NCI-H526 treated with DMSO at 0.1 percent for 48 hours (cell line): ENCODE measurements at places on chromosomes 2 and 18.

- DNase-seq: no peak
These were observed 3.6 kb downstream of the LGALSL start for GRCh38 chr2:64457524-64457923.

DNA sequence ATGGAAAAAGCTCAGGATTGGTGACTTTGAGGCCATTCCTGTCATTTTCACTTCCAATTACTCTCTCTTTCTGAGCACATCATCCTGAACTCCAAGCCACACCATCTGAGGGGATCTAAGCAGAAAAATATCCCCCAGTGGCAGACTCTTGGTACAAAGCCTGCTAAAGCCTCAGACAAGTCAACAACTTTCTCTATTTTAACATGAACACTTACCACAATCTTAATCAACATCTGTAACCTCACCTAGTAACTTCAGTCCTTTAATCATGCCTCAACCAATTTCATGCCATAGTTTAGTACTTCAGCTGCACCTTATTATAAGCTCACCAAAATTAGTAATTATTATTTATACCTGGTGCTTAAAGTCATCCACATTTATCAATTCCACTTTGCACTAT is 128.9 kb downstream of the DTNB start:
- DNase-seq: no peak

- DNase-seq: no peak
These were observed 11.5 kb upstream of the SLC35F5 start for GRCh38 chr2:113767811-113768460.

GRCh38 chr2:36633470-36634092 is 35.6 kb upstream of the FEZ2 start:
- no peak for DNase-seq

DNA sequence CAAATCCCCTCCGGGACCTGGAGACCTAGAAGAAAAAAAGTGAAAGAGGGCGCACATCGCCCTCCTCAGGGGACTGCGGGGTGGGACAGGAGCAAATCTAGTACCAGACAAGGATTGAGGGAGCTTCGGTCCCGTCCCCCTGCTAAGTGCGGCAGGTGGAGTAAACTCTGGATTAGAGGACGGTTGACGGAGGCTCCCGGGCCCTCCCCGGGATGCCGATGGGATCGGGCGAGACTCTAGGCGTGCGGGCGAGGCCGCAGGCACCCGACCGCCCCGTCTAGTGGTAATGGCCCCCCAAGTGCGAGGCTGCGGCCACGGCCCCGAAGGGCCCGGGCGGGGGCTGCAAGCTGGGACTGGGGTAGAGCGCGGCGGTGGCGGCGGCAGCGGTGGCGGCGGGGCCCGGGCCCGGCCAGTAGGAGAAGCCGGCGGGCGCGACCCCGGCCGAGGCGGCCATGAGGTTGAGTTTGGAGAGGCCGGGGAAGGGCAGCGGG is 3.5 kb downstream of the FEV start:
- DNase-seq: no peak

DNA sequence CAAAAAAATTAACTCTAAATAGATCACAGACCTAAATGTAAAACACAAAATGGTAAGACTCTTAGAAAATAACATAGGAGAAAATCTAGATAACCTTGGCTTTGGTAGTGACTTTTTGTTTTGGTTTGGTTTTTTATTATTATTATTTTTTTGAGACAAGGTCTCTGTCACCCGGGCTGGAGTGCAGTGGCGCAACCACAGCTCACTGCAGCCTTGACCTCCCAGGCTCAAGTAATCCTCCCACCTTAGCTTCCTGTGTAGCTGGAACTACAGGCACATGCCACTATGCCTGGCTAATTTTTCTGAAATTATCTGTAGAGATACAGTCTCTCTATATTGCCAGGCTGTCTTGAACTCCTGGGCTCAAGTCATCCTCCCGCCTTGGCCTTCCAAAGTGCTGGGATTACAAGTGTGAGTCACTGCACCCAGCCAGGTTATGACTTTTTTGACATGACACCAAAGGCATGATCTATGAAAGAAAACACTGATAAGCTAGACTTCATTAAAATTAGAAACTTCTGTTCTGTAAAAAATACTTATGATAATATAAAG is 88.0 kb downstream of the HNRNPLL start:
- DNase-seq: no peak

DNA sequence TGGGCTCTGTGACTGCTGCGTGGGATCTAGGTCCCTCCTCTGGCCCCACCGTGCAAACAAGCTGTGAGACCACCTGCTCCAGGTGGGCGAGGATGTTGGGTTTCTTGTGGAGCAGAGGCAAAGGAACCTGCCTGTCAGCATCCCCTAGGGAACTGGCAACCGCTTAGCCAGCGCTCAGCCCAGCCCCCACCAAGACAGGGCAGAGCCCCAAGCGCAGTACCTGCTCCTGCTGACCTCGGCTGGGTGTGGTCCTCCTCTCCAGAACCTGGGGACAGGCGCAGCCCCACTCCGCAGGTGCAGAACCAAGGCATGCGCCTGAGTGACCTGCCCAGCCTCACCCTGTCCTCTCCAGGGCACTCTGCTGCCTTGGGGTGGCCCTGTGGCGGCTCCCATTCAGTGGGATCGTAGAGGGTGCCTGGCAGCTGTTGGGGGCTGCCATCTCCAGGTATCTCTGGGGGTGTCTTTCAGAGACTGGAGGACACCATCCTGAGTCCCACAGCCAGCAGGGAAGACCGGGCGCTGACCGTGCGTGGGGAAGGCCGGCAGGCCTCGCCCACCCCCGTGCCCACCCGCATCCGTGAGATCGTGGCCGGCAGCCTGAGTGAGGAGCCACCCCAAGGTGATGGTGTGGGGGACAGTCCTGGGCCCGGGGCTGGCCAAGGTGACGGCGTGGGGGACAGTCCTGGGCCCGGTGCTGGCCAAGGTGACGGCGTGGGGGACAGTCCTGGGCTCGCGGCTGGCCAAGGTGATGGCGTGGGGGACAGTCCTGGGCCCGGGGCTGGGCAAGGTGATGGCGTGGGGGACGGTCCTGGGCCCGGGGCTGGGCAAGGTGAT is 12.3 kb downstream of the CROCC2 start:
- DNase-seq: no peak

DNA sequence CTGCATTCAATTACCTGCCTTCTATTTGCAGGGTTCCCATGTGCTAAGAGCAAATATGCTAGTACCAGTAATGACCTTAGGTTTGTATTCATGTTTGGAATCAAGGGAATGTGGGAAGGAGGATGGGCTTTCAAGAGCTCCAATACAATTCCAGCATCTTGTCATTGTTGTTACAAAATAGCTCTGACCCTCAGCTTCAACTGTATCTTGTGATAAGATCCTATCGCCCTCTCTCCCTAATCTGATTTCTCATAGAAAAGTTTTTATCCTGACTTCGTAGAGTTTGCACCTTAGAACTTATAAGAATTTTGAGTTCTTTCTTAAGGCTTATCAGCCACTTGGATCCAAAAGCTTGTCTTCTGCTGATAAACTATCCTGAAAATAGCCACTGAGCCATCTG is 749.5 kb upstream of the ACVR2A start:
- DNase-seq: no peak

- DNase-seq: no peak
These were observed 230.5 kb downstream of the FIGN start for GRCh38 chr2:163505281-163505680.

- DNase-seq: no peak
These were observed 15.0 kb downstream of the CDH20 start for GRCh38 chr18:61348230-61348629.

DNA sequence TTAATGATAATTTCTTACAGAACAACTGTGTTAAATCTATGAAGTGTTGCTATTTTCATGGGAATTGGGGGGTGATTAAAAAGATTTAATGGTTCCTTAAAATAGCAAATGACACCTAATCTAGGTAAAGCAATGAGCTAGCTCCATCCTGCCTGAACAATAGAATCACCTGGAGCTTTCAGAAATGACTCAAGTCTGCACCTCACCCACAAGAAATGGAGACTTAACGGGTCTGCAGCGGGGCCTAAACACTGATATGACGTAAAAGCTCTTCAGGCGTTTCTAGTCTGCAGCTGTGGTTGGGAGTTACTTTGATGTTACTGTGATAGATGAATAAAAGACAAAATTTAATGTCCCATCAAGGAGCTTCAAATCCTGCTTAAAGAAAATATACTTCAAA is 328.2 kb downstream of the RND3 start:
- DNase-seq: no peak

GRCh38 chr18:73812423-73812822 is 335.2 kb downstream of the FBXO15 start:
- no peak for DNase-seq

DNA sequence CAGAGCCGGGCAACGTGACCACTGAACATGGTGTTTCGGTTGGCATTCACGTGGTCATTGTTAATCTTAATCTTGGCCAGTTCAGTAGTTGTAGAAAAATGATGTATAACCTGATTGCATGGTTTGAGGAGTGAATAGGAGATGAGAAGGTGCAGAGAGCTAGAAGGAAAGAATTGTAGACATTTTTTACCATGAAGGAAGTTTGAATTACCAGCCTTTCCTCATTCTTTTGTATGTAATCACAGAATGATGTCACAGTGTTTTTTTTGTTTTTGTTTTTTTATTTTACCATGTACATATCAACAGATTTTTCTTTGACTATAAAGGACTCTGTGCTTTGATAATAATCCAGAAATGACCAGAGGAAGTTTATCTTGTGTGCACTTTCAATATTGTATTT is 126.3 kb downstream of the LTBP1 start:
- DNase-seq: no peak

GRCh38 chr2:75431763-75432162 is 129.0 kb downstream of the EVA1A start:
- no peak for DNase-seq

DNA sequence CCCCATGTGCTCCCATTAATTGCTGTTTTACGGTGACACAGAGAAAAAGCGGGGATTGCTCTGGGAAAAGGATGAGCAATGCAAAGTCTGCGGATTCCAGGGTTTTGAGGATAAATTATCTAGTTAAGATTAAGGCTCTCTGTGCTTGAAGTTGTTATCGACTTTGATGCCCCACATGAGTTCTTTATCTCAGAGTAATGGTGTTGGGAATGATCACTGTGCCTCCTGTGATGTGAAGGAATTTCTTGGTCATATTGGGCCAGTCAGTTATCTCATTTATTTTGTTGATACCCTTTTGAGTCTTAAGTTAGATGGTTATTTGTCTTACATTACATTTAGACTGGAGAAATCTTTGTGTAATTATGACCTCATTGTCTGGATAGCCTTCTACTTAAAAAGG is 184.6 kb upstream of the MEX3C start:
- DNase-seq: no peak

DNA sequence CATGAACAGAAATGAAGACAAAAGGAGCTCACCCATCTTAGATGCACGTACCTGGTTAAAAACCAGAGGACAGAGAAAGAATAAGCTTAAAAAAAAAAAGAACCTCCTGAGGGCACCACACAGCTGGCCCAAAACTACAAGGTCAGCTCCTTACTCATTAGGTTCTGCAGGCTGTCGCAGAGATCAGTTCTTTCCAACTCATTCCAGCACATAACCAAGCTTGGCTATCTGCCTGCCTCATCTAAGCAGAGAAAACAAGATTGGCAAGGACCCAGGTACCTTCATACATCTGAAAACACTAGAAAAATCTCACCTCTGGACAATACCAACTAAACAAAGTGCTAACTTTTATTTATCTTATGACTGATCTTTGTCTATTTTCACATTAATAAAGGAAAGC is 89.9 kb downstream of the NOL10 start:
- DNase-seq: no peak
